Cardiac muscle cell (in vitro differentiated cells and primary cell): ENCODE measurements at places on chromosomes 7 and 10. TPM values are rescaled to one million over a fixed set of nuclear protein-coding genes. Genes with fewer than 3 reads are reported as not detected.

Gene ASB15
- not detected in 2 replicates for total RNA-seq

Gene TLX1
- 2.2 and 2.9 TPM in 2 replicates for total RNA-seq

Gene GPC2
- total RNA-seq = 37.4 and 47.9 TPM in 2 replicates

Gene TMEM184A
- total RNA-seq = 2.8 and 3.0 TPM in 2 replicates

Gene EIF5AL1
- 0.27 and 0.46 TPM in 2 replicates for total RNA-seq

Gene PVRIG
- total RNA-seq = 0.15 TPM in 1 of 2 replicates, not detected in the other

Gene CALHM1
- total RNA-seq = 0.11 TPM in 1 of 2 replicates, not detected in the other

Gene MET
- total RNA-seq = 0.88 and 1.8 TPM in 2 replicates

Gene NUTM2E
- total RNA-seq = 0.07 TPM in 1 of 2 replicates, not detected in the other

Gene PITX3
- 5.5 and 14.3 TPM in 2 replicates for total RNA-seq

Gene RET
- 0.07 and 0.09 TPM in 2 replicates for total RNA-seq

Gene TRPV6
- total RNA-seq = 0.11 and 1.9 TPM in 2 replicates

Gene GIMAP8
- total RNA-seq = 0.11 and 0.24 TPM in 2 replicates

Gene RAB19
- 1.2 and 2.0 TPM in 2 replicates for total RNA-seq

Gene TMEM26
- total RNA-seq = 1.1 and 2.5 TPM in 2 replicates

Gene IL6
- not detected in 2 replicates for total RNA-seq

Gene KLF14
- not detected in 2 replicates for total RNA-seq

Gene MEST
- total RNA-seq = 56.2 and 57.2 TPM in 2 replicates

Gene CASP7
- total RNA-seq = 3.3 and 11.8 TPM in 2 replicates

Gene EPHB6
- 11.2 and 27.7 TPM in 2 replicates for total RNA-seq

Gene GPER1
- total RNA-seq = 1.6 and 5.2 TPM in 2 replicates

Gene CDK13
- total RNA-seq = 42.7 and 76.5 TPM in 2 replicates

Gene ATAD1
- total RNA-seq = 41.6 and 47.4 TPM in 2 replicates

Gene LRRN3
- 43.7 and 45.8 TPM in 2 replicates for total RNA-seq

Gene OPALIN
- total RNA-seq = not detected in 2 replicates

Gene PON3
- total RNA-seq = not detected in 2 replicates

Gene ZNF398
- total RNA-seq = 18.2 and 22.1 TPM in 2 replicates

Gene KLF6
- 8.4 and 10.6 TPM in 2 replicates for total RNA-seq

Gene FEZF1
- not detected in 2 replicates for total RNA-seq

Gene PNLIP
- total RNA-seq = not detected in 2 replicates

Gene TSPAN33
- 10.0 and 13.4 TPM in 2 replicates for total RNA-seq

Gene CCM2
- total RNA-seq = 38.3 and 44.9 TPM in 2 replicates

Gene MLXIPL
- total RNA-seq = 0.07 and 1.8 TPM in 2 replicates

Gene NOS3
- 19.7 and 20.3 TPM in 2 replicates for total RNA-seq

Gene GBX1
- 0.36 and 1.6 TPM in 2 replicates for total RNA-seq

Gene CYP2E1
- 1.1 and 4.1 TPM in 2 replicates for total RNA-seq

Gene FZD1
- total RNA-seq = 14.9 and 19.0 TPM in 2 replicates

Gene TMEM236
- total RNA-seq = under 0.01 TPM in 1 of 2 replicates, not detected in the other

Gene SH2D4B
- total RNA-seq = 0.18 TPM in 1 of 2 replicates, not detected in the other

Gene MUC12
- 2.4 TPM in 1 of 2 replicates, not detected in the other for total RNA-seq

Gene TFEC
- total RNA-seq = 0.04 TPM in 1 of 2 replicates, not detected in the other

Gene CFAP46
- total RNA-seq = 2.8 and 3.0 TPM in 2 replicates

Gene SYT15B
- total RNA-seq = 0.04 TPM in 1 of 2 replicates, not detected in the other

Gene PRF1
- total RNA-seq = 0.07 TPM in 1 of 2 replicates, not detected in the other

Gene KCNH2
- 91.5 and 110 TPM in 2 replicates for total RNA-seq
